Lower lobe of right lung (tissue), 2 donors: ENCODE measurements at places on chromosomes 2 and 18. TPM values are rescaled to one million over a fixed set of nuclear protein-coding genes. Genes with fewer than 3 reads are reported as not detected.

GRCh38 chr2:182912518-182912915 lies 46.1 kb upstream of the FRZB start:
- DNase-seq = no peak

UPP2 gene
- not detected for total RNA-seq

GRCh38 chr2:50746526-50746925 lies 285.4 kb downstream of the NRXN1 start:
- DNase-seq = no peak

MTCL1 gene
- 7.9 TPM for total RNA-seq

DNA sequence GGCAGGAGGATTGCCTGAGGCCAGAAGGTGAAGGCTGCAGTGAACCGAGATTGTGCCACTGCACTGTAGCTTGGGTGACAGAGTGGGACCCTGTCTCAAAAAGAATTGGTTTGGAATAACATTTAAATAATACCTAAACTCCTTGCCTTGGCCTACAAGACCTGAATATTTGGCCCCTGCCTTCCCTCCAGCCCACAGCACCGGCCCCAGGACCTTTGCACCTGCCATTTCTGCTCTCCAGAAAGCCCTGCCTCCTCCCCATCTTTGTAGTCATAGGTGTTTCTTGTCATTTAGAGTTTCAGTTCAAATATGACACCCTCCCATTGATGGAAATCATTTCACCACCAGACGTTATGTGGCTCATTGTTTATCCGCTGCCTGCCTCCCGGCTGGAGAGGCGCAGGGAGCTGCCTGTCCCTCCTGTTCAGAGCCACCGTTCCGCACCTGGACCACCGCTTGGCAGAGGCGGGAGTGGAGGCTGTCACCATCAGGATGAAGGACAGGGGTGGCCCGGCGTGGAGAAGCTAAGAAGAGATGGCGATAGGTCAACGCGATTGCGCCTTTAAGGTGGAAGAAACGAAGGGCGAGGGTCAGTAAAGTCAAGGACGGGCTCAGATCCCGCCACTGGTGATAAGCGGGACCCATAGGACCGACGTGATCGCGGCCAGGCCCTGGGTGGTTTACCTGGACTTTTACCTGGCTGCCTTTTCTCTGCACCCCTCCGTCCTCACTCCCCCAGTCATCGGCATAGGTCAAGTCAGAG lies 638 bp upstream of the LPIN1 start:
- DNase-seq = no peak

DDX18 gene
- total RNA-seq = 48.0 TPM

GPBAR1 gene
- total RNA-seq = 4.6 TPM

FSHR gene
- total RNA-seq = not detected

FHOD3 gene
- 2.5 TPM for total RNA-seq
